Pericardium fibroblast (primary cell): ENCODE measurements at places on chromosomes 5 and 9. TPM values are rescaled to one million over a fixed set of nuclear protein-coding genes. Genes with fewer than 3 reads are reported as not detected.

Gene PCDHGC4
- total RNA-seq: 0.23 and 0.26 TPM in 2 replicates

Gene SLC45A2
- total RNA-seq: not detected in 2 replicates

Gene PCDHA7
- total RNA-seq: 0.09 and 0.12 TPM in 2 replicates

Gene PCDHGA1
- 0.35 and 0.85 TPM in 2 replicates for total RNA-seq

Gene HAPLN1
- 0.17 and 7.4 TPM in 2 replicates for total RNA-seq

Gene PTPRD
- total RNA-seq: 4.0 and 7.1 TPM in 2 replicates

Gene OTP
- not detected in 2 replicates for total RNA-seq

Gene MSANTD3
- 27.1 and 31.6 TPM in 2 replicates for total RNA-seq

Gene PIP5KL1
- total RNA-seq: 7.9 and 8.9 TPM in 2 replicates

Gene SV2C
- total RNA-seq: not detected in 2 replicates

Gene MAMDC4
- total RNA-seq: 0.77 and 1.8 TPM in 2 replicates

Gene INSL6
- total RNA-seq: not detected in 2 replicates

Gene FSD1L
- 0.43 and 2.7 TPM in 2 replicates for total RNA-seq

Gene KCTD16
- total RNA-seq: 0.23 and 1.0 TPM in 2 replicates

Gene PCDHB9
- total RNA-seq: 0.23 and 0.43 TPM in 2 replicates

Gene GOLGA2
- 95.8 and 97.2 TPM in 2 replicates for total RNA-seq

Gene CDC20B
- total RNA-seq: not detected in 2 replicates

Gene TAF1L
- total RNA-seq: not detected in 2 replicates

Gene PFN3
- total RNA-seq: not detected in 2 replicates

Gene HSPB3
- 2.6 TPM in 1 of 2 replicates, not detected in the other for total RNA-seq

Gene PLGRKT
- 21.1 and 21.4 TPM in 2 replicates for total RNA-seq

Gene HTR4
- total RNA-seq: not detected in 2 replicates

Gene CARD6
- 8.6 and 11.4 TPM in 2 replicates for total RNA-seq

Gene PKD2L2
- total RNA-seq: not detected in 2 replicates

Gene SNAPC4
- 6.1 and 6.3 TPM in 2 replicates for total RNA-seq

Gene DMGDH
- total RNA-seq: 0.93 and 3.3 TPM in 2 replicates

Gene CARD9
- total RNA-seq: 1.5 and 4.3 TPM in 2 replicates

Gene MACROH2A1
- total RNA-seq: 96.3 and 127 TPM in 2 replicates

Gene TMC1
- 1.2 TPM in 1 of 2 replicates, not detected in the other for total RNA-seq

Gene SEC16A
- total RNA-seq: 40.7 and 46.1 TPM in 2 replicates

Gene GNA14
- total RNA-seq: 0.09 and 13.7 TPM in 2 replicates

Gene SPINK7
- not detected in 2 replicates for total RNA-seq

Gene C5orf15
- 54.2 and 58.6 TPM in 2 replicates for total RNA-seq

Gene NKD2
- total RNA-seq: 0.09 and 62.8 TPM in 2 replicates

Gene TMEM171
- total RNA-seq: 2.7 and 3.5 TPM in 2 replicates

Gene MAMDC2
- 6.1 and 7.7 TPM in 2 replicates for total RNA-seq

Gene CXCL14
- 0.58 TPM in 1 of 2 replicates, not detected in the other for total RNA-seq

Gene SGTB
- 6.2 and 9.5 TPM in 2 replicates for total RNA-seq

Gene LNPEP
- total RNA-seq: 8.8 and 21.2 TPM in 2 replicates

Gene PALM2AKAP2
- 1.8 and 1.9 TPM in 2 replicates for total RNA-seq

Gene GRIN1
- total RNA-seq: not detected in 2 replicates

Gene RANBP17
- 4.7 and 12.0 TPM in 2 replicates for total RNA-seq

Gene DRD1
- total RNA-seq: not detected in 2 replicates

Gene HTR1A
- total RNA-seq: not detected in 2 replicates

Gene SLC22A4
- total RNA-seq: 1.5 and 1.6 TPM in 2 replicates

Gene RNF183
- total RNA-seq: not detected in 2 replicates

Gene FST
- total RNA-seq: 12.3 and 31.0 TPM in 2 replicates

Gene GDNF
- 0.47 TPM in 1 of 2 replicates, not detected in the other for total RNA-seq

Gene PDLIM4
- total RNA-seq: 27.4 and 48.3 TPM in 2 replicates

Gene WASHC1
- total RNA-seq: 3.6 and 3.7 TPM in 2 replicates

Gene SVEP1
- total RNA-seq: 139 and 162 TPM in 2 replicates

Gene PHYHD1
- 15.9 and 18.6 TPM in 2 replicates for total RNA-seq

Gene ANKRD34B
- total RNA-seq: not detected in 2 replicates

Gene DMRT3
- not detected in 2 replicates for total RNA-seq

Gene PRR7
- total RNA-seq: 11.8 and 15.1 TPM in 2 replicates

Gene PLAC8L1
- not detected in 2 replicates for total RNA-seq

Gene WNT8A
- total RNA-seq: not detected in 2 replicates

Gene TSLP
- total RNA-seq: 0.47 and 0.85 TPM in 2 replicates
